SHP77 treated with DMSO at 0.1 percent for 48 hours (cell line): ENCODE measurements at places on chromosomes 6 and 20.

DNA sequence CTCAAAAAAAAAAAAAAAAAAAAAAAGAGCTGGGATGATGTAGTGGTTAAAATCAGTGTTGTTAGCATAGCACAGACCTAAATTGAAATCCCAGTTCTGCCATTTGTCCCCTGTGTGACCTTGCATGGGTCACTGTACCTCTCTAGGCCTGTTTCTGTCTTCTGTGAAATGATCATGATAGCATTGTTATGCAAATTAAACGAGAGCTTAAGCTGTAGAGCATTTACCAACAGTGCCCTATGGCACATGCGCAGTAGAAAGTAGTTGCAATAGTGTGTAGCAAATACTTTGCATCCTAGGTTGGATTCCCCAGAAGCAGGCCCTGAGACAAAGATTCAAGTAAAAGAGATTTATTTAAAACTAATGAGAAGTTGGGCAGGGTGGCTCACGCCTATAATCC, 7.3 kb downstream of the PSORS1C2 start:
- DNase-seq: no peak

DNA sequence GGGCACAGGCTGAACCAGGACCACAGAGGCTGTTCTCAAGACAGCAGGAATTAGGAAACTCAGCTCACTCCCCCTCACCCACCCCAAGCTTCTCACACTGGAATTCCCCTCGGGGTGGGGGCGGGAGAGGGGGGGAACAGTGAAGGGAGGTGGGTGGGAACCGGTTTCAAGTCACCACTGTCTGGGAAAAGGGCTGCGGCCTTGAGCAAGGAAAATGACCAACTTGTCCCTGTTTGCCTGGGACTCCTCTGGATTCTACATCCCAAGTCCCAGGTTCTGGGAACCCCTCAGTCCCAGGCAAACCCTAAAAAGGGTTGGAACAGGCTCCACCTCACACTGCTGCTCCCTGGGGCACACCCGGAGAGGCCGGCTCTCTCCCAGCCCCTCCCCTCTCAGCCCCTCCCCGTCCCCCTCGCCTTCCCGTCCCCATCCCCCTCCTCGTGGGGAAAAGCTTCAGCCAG, 230.7 kb downstream of the TFAP2C start:
- DNase-seq: no peak

GRCh38 chr20:61736751-61737310, 328.9 kb downstream of the TAF4 start:
- DNase-seq: no peak

DNA sequence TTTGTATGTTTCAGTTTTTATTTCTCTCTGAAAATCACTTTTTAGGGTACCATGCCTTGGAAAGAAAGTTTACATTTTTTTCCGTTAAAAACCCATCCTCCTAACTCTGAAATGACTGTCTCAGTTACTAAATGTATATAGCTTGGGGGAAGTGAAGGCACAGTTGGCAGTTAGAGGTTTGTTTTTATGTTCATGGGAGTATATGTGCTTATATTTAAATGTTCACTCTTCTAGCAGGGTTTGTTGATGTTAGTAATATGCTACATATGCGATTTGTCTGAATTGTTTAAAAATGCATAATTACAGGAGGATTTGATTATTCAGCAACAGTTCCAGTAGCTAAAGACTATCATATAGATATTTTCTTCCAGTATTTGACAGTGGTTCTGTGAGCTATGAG, 31.1 kb downstream of the CDKAL1 start:
- DNase-seq: no peak

- DNase-seq: no peak
Observed at GRCh38 chr20:15843777-15844176, 729.5 kb downstream of the KIF16B start.
